Bladder microvascular endothelial cell (primary cell): ENCODE measurements at places on chromosomes 16 and 17. TPM values are rescaled to one million over a fixed set of nuclear protein-coding genes. Genes with fewer than 3 reads are reported as not detected.

Gene FOXL1
- 0.81 and 1.2 TPM in 2 replicates for total RNA-seq

Gene WSB1
- 229 and 750 TPM in 2 replicates for total RNA-seq

Gene SCGB1C2
- not detected in 2 replicates for total RNA-seq

Gene OTOA
- under 0.01 and 0.06 TPM in 2 replicates for total RNA-seq

Gene CTRL
- 0.49 and 0.76 TPM in 2 replicates for total RNA-seq

Gene TEX14
- under 0.01 TPM in 1 of 2 replicates, not detected in the other for total RNA-seq

Gene ATF7IP2
- 5.8 and 10.7 TPM in 2 replicates for total RNA-seq

Gene SOX8
- total RNA-seq = 0.16 and 1.3 TPM in 2 replicates

Gene NQO1
- 89.7 and 870 TPM in 2 replicates for total RNA-seq

Gene EFNB3
- 0.16 and 0.57 TPM in 2 replicates for total RNA-seq

Gene KRT20
- not detected in 2 replicates for total RNA-seq

Gene DOC2A
- total RNA-seq = 0.32 and 0.63 TPM in 2 replicates

Gene CLDN6
- 0.25 TPM in 1 of 2 replicates, not detected in the other for total RNA-seq
